ENCODE measurements at places on chromosomes 5 and 9.

DNA sequence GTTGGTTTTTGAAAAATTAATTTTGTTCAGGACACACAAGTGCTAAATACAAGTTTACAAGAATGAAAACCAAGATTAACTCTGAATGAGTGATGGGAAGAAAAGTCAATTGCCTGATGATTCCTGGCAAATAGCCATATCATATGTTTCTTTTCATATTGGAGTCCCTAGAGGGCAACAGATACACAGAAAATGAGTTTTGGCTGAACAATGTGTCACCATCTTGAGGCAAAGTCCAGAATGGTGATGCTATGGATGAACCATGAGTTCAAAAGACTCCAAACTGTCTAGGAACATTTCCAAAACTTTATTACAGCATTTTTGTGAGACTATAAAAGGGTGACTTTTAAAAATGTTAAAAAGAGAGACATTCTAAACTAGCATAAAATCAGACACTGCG is 382.9 kb downstream of the TMEM161B start:
- DNase-seq = no peak

DNA sequence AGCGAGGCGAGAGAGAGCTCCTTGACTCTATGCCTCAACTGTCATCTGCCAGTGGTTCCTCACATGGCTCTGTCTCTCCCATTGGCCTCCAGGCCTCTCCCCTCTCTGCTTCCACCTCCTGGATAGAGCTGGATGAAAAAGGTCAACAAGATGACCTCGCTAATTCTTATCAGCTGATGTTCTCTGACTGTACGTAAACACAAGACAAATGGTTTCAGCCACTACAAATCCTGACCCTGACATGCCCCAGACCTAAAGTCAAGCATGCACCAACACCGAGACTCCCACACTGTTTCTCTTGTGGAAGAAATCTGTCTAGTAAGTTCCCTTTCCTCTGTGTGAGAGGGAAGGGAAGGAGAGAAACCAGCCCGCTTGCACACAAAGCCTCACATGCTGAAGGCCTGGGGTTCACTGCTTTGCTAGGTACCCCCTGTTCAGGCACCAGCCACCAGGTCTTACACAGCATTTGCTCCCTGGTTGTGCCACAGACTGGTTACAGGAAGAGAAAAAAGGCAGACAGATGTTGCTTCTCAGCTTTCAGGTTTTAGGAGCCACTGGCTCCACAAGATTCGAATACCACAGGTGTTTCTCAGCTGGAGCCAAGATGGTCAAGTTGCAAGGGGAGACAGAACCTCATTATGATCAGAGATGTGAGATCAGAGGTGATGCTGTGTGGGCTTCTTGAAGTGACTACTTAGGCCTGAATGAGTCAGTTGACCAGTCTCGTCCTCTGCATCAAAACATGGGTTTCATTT is 592.5 kb downstream of the CCDC171 start:
- no peak for DNase-seq

- DNase-seq = no peak
These were observed 369.0 kb upstream of the IRX4 start for GRCh38 chr5:2251751-2252150.

- DNase-seq = no peak
These were observed 22.1 kb upstream of the C9orf57 start for GRCh38 chr9:72082536-72082935.

DNA sequence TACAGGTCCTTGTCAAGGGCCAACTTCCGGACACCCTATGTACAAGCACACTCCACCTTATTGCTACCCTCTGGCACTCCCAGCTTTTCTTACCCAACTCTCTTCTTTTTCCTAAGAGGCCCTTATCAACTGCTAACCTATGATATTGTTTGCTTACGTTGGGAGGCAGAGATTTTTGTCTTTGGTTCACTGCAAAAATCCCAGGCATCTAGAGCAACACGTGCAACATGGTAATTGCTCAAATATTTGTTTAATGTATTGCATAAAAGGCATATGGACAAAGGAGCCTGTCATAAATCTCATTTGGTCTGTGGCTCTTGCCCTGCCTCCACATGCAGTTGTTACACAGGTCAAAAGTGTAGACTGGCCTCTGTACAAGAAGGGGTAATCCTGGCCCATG is 35.8 kb upstream of the ATP10B start:
- DNase-seq = no peak

DNA sequence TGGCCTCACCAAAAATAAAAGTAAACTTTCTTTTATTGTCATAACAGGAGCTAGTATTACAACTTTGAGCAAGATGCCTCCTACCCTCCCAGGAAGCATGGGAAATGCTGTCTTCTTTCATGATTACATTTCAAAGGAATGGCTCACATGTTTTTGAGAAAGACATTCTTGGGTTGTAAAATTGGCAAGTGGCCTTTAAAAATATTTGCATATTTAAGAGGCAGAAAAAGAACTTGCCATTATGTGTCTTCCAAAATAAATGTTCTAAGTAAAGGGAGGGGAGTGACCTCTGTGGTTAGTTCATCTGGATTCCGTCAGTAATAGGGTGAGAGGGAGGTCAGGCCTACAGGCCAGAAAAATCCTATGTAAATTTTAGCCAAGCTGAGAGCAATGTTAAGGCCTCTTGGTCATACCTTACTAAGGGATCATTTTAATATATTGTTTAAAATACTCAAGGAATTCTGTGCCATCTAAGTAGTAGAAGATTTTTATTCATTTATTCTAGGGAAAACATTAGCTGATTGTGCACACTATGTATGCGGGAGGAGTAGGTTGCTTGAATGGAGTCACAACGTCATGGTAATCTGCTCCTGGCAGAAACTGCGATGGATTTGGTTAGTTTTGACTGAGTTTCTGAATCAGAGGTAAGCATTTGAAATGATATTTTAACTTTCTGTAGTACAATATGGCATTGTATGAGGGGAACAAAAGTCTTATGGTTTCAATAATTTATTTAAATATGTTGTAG is 1485.7 kb upstream of the CDH9 start:
- no peak for DNase-seq

DNA sequence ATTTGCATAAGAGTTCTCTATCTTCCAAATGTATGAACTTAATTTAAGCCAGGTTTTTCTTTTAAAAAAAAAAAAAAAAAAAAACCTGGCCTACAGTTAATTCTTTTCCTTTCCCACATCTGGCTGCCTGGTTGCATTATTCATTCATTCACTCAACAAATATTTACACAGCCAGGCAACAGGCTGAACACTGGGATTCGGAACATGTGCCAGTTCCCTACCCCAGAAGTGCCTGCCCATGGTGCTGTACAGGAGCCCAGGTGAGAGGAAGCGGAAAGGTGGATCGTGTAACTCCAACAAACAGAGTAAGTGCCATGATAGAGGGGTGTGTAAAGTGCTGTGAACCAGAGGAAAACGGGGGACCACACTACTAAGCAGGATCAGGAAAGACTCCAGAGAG is 93.6 kb downstream of the CDK5RAP2 start:
- no peak for DNase-seq

- DNase-seq = peak; percentile 67
These were observed 159.2 kb downstream of the NSG2 start for GRCh38 chr5:174204535-174205313.
